NCI-H1930 (cell line): ENCODE measurements at places on chromosomes 13 and 19.

DNA sequence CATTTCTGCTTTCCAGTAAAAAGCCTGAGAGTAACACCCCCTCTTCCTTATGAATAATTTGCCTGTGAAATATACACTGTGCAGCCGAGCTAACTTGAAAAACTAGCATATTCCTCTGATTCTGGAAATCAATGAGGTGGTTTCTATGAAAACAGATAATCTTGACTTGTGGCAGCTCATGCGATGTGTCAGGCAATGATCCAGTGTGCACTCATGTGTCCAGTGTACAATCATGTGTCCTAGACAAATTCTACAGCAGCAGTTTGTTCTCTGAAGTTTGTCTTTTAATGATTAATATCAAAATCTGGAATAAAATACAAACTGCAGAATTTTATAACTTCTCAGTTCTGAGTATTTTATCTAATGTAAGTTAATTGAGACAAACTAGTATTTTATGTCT lies 2213.9 kb upstream of the PCDH20 start:
- DNase-seq = no peak

DNA sequence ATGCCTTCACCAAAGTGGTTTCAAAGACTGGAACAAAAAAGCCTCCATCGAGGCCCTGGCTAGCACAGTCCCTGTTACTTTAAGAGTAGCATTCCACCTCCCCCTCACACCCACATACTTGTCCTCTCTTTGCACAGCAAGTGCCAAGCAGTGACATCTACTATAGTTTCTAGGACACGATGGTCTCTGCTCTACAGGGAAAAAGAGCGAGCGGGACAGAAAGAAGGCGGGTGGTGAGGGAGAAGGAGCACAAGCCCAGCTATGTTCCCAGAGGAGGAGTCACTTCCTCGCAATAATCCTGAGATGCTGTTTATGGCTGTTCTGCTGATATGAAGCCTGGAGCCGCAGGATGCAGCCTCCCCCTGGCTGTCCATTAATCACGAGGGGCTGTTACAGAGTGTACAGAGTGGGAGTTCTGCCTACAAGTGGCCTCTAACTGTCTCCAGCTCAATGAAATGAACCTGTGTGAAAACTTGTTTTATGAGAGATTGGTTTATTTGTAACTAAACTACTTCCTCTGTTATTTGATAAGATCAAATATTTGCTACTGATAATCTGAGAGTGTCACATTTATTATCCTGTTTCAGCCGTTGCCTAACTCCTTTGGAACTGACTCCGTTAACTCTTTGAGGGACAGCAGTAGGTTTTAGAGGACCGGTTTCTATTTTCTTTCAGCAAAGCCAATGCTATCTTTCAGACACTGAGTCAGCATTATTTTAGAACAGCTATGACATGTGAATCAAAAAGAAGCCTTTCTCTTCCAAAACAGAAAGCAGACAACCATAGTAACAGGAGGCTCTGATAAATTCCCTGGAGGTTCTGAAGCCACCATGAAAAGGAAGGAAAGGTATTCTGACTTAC lies 208.0 kb downstream of the SPRY2 start:
- DNase-seq = no peak

- no peak for DNase-seq
Observed at GRCh38 chr19:1106841-1107660, 3.3 kb downstream of the GPX4 start.

- DNase-seq = no peak
Observed at GRCh38 chr19:6667114-6667627, 2.8 kb downstream of the TNFSF14 start.

GRCh38 chr13:106846571-106847448 lies 278.9 kb upstream of the ARGLU1 start:
- no peak for DNase-seq

- no peak for DNase-seq
Observed at GRCh38 chr13:90547272-90547790, 800.2 kb upstream of the MIR17HG start.

- DNase-seq = no peak
Observed at GRCh38 chr13:34863360-34864135, 78.5 kb upstream of the NBEA start.

- DNase-seq = no peak
Observed at GRCh38 chr19:2678044-2678671, 24.3 kb downstream of the GNG7 start.

DNA sequence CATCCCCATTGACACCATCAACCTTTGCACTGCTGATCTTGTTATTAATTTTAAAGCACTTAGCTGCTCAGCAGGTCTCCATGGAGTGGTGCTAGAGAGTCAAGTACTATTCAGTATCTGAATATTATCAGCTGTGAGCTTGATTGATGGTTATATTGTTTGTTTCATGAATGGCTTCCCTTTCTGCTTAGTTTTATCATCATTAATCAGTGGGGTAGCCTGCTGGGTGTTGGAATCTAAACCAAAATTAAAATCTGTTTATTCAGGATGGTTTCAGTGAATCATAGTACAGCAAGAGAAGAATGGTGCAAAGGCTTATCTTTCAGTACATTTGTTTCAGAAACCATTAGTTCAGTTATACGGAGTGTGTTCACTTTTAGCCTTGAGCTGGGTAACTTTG lies 42.5 kb upstream of the SCEL start:
- no peak for DNase-seq

DNA sequence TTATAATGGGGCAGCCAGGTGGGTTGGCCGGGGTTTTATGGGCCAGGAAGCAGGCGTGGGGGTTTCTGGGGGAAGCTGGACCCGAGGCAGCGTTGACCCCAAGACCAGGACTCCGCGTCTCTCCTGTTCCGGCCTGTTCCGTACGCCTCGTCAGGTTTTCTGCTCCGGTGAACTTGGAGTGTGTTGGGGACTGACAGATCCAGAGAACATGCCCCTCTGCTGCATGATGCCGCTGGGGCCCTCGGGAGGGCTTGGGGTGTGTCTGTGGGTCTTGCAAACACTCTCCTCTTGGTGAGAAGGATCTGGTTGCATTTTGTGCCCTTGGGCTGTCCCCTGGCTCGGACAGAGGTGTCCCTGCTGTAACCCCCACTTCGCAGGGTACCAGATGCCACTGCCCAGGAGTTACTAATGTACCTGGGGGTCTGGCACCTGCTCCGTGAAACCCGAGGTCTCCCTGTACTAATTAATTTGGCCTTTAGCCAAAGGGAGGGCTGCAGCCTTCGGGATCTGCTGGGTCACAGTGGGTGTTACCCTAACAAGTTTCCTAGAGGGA lies 15.6 kb downstream of the KDM4B start:
- DNase-seq = no peak

DNA sequence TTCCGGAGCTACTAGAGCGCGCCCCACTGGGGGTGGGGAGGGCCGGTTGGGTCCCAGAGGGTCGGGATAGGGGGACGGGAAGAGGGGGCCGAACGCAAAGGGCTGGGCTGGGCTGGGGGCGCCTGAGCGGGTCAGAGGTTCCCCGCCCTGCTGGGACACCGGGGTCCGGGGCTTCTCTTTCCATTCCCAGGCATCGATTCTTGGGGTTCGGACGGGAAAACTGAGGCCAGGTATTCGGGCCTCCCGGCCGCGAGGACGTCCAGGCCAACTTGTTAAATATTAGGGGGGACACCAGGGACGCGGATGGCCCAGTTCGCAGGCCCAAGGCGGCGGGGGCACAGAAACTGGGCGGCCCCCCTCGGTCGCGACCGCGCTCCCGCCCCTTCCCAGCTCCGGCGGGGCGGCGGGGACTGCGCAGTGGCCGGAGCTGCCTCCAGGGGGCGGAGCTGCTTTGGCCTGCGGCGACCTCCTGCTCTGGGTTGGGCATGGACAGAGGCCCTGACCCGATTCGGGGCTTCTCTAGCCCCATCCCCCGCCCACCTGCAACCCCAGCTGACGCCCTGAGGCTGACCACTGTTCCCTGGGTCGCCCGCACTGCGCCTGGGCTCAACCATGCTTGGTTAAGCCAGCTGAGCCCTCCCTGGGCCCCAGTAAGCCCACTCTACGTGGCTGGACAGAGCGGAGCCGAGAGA lies 1.2 kb upstream of the KLF16 start:
- peak; percentile 62 for DNase-seq

GRCh38 chr13:98370806-98371515 lies 193.9 kb upstream of the RNF113B start:
- no peak for DNase-seq

DNA sequence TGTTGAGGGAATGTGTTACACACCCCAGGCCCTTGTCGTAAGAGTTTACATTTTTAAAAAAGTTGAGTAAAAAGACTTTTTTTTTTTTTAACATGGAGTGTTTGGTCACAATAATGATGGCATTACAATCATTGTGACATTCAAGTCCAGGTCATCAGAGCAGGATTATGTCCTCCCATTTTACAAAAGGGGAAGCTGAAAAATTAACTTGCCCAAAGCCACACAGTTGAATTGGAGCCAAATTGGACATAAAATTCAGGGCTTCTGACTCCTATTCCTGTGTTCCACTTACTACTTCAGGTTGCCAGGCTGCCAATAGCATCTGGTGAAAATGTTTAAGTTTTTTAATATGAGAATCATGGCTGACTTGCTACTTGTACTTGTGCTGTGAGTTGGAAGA lies 49.3 kb downstream of the DLEU7 start:
- DNase-seq = no peak

GRCh38 chr19:46517471-46517870 lies 21.8 kb upstream of the PNMA8B start:
- DNase-seq = no peak

DNA sequence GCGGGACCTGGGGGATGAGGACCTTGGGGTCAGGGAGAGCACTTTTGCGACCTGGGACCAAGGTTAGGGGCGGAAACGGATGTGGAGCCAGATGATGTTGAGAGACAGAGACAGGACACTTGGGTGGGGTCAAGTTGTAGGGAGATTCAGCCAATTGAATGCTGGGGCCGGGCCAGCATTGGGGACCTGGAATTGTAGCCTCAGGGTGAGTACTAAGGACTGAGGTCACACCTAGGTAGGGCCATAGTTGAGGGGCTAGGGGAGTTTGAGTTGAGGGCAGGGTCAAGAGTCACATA lies 1.2 kb downstream of the ALKBH7 start:
- DNase-seq = no peak

GRCh38 chr19:39935364-39935661 lies 879 bp upstream of the FCGBP start:
- DNase-seq = no peak

- DNase-seq = no peak
Observed at GRCh38 chr13:101829484-101829883, 377.0 kb downstream of the ITGBL1 start.

- no peak for DNase-seq
Observed at GRCh38 chr13:40787062-40787461, 2.3 kb upstream of the SLC25A15 start.

- no peak for DNase-seq
Observed at GRCh38 chr19:4692251-4693077, 22.3 kb upstream of the MYDGF start.

- no peak for DNase-seq
Observed at GRCh38 chr19:10855879-10856522, 7.8 kb downstream of the C19orf38 start.

- DNase-seq = no peak
Observed at GRCh38 chr13:24134757-24135156, 25.8 kb upstream of the SPATA13 start.

DNA sequence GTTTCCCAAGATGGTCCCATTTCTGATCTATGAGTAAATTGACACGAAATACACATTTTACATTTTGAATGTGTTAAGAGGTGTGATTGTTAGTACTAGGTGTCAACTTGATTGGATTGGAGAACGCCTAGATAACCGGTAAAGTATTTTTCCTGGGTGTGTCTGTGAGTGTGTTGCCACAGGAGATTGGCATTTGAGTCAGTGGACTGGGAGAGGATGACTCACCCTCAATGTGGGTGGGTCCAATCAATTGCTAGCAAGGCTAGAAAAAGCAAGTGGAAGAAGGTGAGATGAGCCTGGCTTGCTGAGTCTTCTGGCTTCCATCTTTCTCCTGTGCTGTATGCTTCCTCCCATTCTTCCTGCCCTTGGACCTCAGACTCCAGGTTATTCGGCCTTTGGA lies 960.7 kb upstream of the PCDH9 start:
- no peak for DNase-seq

GRCh38 chr13:87207280-87208003 lies 463.7 kb upstream of the SLITRK5 start:
- DNase-seq = no peak

DNA sequence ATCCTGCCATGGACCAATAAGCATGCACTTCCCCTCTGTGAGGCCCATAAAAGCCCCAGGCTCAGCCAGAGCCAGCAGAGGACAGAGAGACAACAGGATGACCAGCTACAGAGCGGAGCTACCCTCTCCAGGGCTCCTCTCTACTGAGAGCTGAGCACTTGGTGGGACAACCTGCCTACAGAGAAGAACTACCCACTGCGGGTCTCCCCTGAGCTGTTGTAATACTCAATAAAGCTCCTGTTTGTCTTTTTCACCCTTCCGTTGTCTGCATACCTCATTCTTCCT lies 7.5 kb upstream of the BAX start:
- DNase-seq = no peak
